Renal cortical epithelial cell (primary cell): ENCODE measurements at places on chromosomes 16 and 17. TPM values are rescaled to one million over a fixed set of nuclear protein-coding genes. Genes with fewer than 3 reads are reported as not detected.
A peak's percentile ranks its signal among the peaks of the same experiment; 100 is the strongest.

Gene TEKT5
- 0.25 TPM in 1 of 2 replicates, not detected in the other for total RNA-seq

Gene MFSD6L
- 2.1 TPM in 1 of 2 replicates, not detected in the other for total RNA-seq

GRCh38 chr16:2077016-2077415 lies 29.2 kb downstream of the TSC2 start:
- no peak for DNase-seq

DNA sequence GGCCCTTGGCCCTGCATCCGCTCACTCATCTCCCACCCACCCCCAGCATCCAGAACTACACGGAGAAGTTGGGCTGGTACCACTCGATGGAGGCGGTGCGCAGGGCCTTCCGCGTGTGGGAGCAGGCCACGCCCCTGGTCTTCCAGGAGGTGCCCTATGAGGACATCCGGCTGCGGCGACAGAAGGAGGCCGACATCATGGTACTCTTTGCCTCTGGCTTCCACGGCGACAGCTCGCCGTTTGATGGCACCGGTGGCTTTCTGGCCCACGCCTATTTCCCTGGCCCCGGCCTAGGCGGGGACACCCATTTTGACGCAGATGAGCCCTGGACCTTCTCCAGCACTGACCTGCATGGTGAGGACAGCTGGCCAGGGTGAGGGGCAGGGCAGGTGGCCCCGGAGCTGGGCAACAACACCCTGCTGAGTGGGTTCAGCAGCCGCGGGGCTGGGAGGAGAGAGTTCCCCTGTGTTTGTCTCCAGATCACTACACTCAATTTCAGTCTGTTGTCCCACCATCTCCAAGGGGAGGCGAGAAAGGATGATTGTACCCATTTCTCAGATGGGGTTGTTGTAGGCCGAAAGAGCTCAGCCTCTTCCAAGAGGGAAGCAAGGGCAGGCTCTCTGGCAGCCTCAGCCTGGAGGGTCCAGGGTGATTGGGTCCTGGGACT lies 14.4 kb downstream of the MMP15 start:
- DNase-seq: no peak

DNA sequence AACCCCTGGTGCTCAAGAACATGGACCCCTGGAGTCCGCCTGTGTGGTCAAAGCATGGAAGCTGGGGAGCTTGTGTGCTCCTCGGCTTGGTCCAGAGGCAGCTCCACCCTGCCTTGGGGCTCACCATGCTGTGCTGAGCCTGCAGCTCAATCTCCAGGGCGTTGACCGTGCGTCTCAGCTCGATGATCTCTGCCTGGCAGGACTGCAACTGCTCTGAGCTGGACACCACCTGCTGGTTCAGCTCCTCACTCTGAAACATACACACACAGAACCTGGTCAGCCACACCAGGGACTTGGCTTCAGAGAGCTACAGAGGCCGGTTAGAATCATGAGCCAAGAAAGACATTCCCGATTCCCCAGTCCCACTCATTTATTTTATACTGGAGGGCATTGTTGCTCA lies 2.7 kb downstream of the KRT35 start:
- DNase-seq: peak; percentile 58

- no peak for DNase-seq
Measured at GRCh38 chr16:50736448-50736847, 5.4 kb upstream of the CYLD start.
